Pancreas (tissue), 10 donors: ENCODE measurements at places on chromosomes 11 and 22.

DNA sequence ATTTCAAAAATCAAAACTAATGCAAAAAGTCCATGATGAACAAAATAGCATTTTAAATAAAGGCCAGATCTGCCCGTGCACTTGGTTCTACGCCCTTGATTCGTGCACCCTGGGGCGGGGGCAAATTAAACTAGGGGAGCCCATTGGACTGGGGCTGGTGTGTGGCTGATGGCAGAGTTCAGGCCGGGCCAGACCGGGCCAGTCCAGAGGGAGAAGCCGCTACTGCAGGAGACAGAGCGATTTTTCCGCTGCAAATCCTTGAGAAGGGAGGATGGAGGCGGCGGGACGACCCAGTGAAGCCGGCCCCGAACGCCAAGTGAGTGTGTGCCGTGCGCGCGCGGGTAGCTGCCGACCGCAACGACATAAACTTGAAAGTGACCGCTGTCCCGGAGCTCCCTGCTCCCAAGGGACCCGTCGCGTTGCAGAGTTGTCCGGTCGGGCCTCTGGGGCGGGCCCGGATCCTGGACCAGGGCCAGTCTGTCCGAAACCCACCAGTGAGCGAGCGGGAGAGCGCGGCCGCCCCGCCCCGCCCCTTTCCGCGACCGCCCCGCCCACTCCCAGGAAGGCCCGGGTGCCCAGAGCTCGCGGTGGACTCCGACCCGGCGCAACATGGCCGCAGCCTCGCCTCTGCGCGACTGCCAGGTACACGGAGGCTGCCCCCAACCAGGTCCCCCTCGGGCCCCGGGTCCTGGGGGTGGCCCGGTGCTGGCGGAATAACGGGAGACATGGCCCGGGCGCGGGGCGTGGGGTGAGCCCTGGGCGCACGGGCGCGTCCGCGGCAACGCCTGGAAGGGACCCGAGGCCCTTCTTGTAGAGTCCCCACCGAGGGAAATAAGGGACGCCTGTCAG is at the start of gene TTC38:
TTC38 (plus strand) TSS at position 578 of the 849 bp plus-strand sequence; CDS start at position 610, 32 bp downstream.
- DNase-seq: peak; percentile 95

GRCh38 chr11:106216281-106216680 is 138.8 kb downstream of the AASDHPPT start:
- DNase-seq: no peak

DNA sequence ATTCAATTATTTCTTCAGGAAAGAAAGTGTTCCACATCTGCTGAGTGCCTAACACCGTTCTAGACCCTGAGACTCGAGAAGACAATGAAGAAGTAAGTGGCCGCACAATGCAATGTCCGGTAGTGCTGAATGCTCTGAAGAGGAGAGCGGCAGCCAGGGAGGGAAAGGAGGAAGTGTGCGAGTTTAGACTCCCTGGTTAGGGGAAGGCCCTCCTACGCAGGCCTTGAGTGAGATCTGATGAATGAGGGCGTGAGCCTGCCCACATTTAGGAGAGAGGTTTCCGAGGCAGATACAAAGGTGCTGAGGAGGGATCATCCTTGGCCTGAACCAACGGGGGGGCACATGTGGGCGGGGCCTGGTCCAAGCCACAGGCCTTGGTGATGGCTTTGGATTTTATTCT is 558.6 kb downstream of the NTM start:
- DNase-seq: no peak

DNA sequence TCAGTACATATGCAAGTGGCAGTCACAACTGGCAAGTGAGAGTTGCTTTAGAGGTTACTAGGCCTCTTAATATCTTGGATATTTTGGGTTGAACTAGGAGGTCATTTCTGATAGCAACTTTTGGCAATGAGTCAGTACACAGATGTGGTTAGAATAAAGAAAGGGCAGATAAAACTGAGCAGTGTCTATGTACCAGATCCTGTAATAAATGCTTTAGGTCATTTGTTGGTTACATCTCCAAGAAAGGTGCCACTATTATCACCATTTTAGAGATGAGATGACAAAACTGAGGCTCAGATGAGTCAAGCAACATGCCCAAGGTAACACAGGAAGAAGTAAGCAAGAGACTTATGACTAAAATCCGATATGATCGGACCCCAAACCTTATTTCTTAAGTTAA is 25.0 kb downstream of the MAML2 start:
- no peak for DNase-seq

- DNase-seq: no peak
Measured at GRCh38 chr22:30947173-30947815, 21.3 kb downstream of the MORC2 start.
